ENCODE measurements at places on chromosomes 12 and 14. TPM values are rescaled to one million over a fixed set of nuclear protein-coding genes. Genes with fewer than 3 reads are reported as not detected.

MANSC4 gene
- total RNA-seq, result not detected

COL2A1 gene
- total RNA-seq, result not detected

CBLN3 gene
- total RNA-seq, result 5.5 TPM

DACT1 gene
- 2.3 TPM for total RNA-seq

ABCD2 gene
- total RNA-seq, result 7.8 TPM

PAWR gene
- 4.0 TPM for total RNA-seq

KRT82 gene
- not detected for total RNA-seq

CPNE6 gene
- total RNA-seq, result not detected

ANKRD33 gene
- not detected for total RNA-seq

ETNK1 gene
- 111 TPM for total RNA-seq

JKAMP gene
- total RNA-seq, result 28.8 TPM

ENO2 gene
- 147 TPM for total RNA-seq

CISTR gene
- total RNA-seq, result not detected

TSPAN19 gene
- total RNA-seq, result not detected

NEUROD4 gene
- total RNA-seq, result 0.05 TPM

COX8C gene
- total RNA-seq, result not detected

TMEM179 gene
- 0.36 TPM for total RNA-seq

SLC4A8 gene
- total RNA-seq, result 2.6 TPM

GALNT16 gene
- 0.02 TPM for total RNA-seq

KRT3 gene
- 0.08 TPM for total RNA-seq

SERPINA12 gene
- not detected for total RNA-seq

SELPLG gene
- total RNA-seq, result 51.9 TPM

CD163 gene
- not detected for total RNA-seq

TAS2R42 gene
- total RNA-seq, result not detected

FOXG1 gene
- total RNA-seq, result not detected

KRT78 gene
- total RNA-seq, result not detected

RND1 gene
- 7.9 TPM for total RNA-seq

KRT75 gene
- total RNA-seq, result not detected
